ENCODE measurements at places on chromosomes 1 and 21. TPM values are rescaled to one million over a fixed set of nuclear protein-coding genes. Genes with fewer than 3 reads are reported as not detected.

Gene OR4F29
- polyA plus RNA-seq: not detected

Gene MAGI3
- polyA plus RNA-seq: 27.5 TPM

Gene PPFIA4
- 9.6 TPM for polyA plus RNA-seq

Gene KIF26B
- 35.1 TPM for polyA plus RNA-seq

Gene SLC44A5
- polyA plus RNA-seq: 13.4 TPM

Gene NBPF11
- 30.1 TPM for polyA plus RNA-seq

Gene OR2T5
- polyA plus RNA-seq: 0.03 TPM

Gene CHRM3
- 8.1 TPM for polyA plus RNA-seq

Gene SPRR2E
- polyA plus RNA-seq: not detected

Gene CELA3B
- not detected for polyA plus RNA-seq

Gene ZBTB8OS
- polyA plus RNA-seq: 31.9 TPM

Gene KLHDC7A
- polyA plus RNA-seq: 10.5 TPM

DNA sequence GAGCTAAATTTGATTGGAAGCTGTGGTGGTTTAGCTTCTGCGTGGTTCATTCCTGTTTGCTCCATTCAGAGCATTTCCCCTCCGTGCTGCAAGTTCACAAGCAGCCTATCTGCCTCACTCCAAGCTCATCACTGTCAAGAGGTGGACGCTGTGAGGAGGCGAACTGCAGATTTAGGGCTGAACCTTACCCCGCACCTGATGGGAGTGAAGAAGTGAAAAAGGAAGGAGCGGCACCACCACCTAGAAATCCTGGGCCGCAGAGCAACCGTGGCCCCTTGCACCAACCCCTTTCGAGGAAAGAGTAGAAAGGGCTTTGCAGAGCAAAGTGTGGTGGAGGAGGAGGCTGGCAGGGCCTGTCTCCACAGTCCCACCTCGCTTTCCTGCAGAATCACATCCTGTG lies 117.4 kb downstream of the IER5 start:
- DNase-seq: no peak

DNA sequence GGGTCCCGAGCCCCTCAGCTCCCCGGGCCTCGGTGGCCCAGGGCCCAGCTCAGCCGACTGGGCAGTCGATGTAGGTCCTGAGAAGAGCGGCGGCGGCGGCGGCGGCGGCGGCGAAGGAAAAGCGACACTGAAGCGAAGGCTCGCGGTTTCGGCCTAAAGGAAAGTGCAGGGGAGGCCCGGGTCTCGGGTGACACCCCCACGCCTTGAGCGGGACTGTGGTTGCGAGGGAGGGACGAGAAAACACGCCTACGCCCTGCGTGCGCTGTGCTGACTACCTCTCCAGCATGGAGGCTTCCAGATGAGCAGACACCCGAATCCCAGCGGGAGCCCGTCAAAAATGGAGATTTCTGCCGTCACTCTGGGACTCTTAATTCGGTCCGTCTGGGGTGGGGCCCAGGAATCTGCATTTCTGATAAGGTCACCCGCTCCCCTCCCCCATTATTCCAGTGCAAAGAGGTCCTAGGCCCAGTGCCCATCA lies 31.2 kb downstream of the DNTTIP2 start:
- DNase-seq: peak; percentile 45

- DNase-seq: no peak
These were observed 580.5 kb upstream of the CXADR start for GRCh38 chr21:16932314-16932713.

DNA sequence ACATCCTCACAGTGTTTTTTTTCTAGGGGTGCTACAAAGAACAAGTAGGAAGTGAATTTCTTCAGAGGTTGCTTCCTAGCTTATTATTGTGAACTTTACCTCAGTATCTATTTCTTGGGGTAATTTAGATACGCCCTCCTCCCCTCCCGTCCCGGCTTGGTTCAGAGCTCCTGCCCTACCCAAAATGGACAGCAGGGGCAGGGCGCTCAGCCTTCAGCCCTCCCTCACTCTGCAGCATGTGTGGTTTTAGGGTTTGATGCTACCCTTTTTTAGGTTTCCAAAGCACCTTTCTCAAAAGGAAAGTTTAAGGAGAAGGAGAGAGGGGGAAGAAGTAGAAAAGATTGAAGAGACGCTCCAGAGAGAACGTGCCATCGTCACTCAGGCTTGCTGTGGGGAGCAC lies 16.9 kb upstream of the POGK start:
- no peak for DNase-seq

GRCh38 chr1:204878621-204879234 lies 8.1 kb downstream of the NFASC start:
- no peak for DNase-seq

- no peak for DNase-seq
These were observed 75.7 kb upstream of the KIAA1614 start for GRCh38 chr1:180837020-180837419.

- DNase-seq: no peak
These were observed 380.6 kb upstream of the NEGR1 start for GRCh38 chr1:72662918-72663317.

- DNase-seq: no peak
These were observed 2.6 kb downstream of the PADI1 start for GRCh38 chr1:17207540-17207939.

GRCh38 chr1:228807904-228808605 lies 72.8 kb downstream of the RHOU start:
- no peak for DNase-seq

DNA sequence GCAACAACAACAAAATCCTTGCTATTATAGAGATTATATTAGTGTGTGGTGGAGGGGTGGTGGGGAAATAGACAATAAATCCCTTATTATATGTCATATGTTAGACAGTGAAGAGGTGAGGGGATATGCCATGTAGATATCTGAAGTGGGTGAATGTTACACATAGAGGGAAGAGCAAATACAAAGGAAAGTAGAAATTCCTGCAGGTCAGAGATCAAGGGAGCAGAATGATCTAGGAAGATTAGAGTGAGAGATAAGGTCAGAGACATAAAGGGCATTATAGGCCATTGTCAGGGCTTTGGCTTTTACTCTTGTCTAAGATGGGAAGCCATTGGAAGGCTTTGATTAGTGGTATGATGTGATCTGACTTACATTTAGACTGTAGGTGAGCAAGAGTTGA lies 38.5 kb downstream of the PRKAA2 start:
- no peak for DNase-seq

DNA sequence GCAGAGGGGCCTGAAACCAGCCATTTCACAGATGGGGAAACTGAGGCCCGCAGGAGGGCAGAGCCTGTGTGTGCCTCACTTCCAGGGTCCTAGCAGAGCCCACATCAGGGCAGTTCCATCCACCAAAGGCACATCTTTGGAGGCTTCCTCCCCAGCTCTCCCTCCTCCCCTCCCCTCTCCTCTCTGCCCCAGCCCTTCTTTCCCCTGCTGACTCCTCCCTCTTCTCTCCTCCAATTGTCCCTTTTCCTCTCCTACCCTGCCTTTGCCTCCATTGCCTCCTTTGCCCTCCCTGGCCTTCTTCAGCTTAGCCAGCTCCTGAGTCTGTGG lies 56.6 kb downstream of the TMEM53 start:
- no peak for DNase-seq

- DNase-seq: no peak
These were observed 53.2 kb upstream of the MRPS6 start for GRCh38 chr21:34020005-34020847.

GRCh38 chr1:36866169-36866814 lies 168.0 kb downstream of the GRIK3 start:
- DNase-seq: no peak

GRCh38 chr21:32956061-32956656 lies 69.6 kb upstream of the OLIG2 start:
- DNase-seq: no peak

- no peak for DNase-seq
These were observed 71.1 kb downstream of the ADCY10 start for GRCh38 chr1:167842872-167843271.

DNA sequence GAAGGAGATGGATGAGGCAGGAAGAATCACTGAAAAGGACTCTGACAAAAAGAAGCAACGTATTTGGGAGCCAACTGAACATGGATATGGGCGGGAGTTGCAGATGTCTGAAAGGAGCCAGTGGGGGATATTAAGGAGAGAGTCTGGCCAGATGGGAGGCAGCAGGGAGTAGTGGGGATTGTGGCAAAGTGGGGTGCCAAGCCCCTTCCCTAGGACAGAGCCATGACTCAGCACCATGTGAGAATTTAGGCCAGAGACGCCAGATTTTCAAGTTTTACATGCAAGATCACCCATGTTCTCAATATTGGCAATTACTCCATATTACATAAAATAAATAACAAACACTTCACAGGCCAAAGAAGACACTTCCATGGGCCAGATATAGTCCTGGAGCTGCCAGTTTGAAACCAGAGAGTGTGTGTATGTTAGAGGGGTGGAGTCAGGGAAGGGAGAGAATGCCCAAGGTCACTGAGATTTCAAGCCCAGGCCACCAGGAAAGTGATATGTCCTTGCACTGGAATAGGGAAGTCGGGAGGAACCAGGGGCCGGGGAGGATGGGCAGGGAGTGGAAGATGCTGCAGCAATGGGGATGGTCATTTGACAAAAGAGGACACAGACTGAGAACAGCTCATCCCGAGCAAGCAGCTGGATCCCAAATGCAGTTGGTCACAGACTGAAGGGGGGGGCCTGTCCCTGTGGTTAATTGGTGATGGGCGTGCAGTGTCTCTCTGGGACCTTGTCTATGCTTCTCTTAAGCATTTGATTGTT lies 23.5 kb downstream of the TMEM51 start:
- no peak for DNase-seq

- DNase-seq: no peak
These were observed 1004.2 kb downstream of the TTLL7 start for GRCh38 chr1:82994616-82995263.

- DNase-seq: no peak
These were observed 2.5 kb downstream of the KIF21B start for GRCh38 chr1:201020721-201021629.

DNA sequence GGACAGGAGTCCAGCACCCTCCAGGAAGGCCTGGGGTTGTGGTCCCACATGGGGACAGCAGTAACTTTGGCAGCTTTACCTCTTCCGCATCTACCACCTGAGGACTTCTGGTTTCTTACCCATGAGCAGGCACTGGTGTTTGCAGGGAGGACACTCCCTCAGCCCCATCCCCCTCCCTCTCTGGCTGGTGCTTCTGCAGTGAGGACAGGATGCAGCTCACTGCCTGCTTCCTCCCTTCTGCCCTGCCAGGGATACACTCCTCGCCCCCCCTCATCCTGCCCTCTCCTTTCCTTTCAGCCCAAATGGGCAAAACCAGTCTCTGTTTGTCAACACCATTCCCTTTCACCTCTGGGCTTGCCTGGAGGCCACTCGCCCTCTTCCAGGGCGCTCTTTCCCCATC lies 62.4 kb downstream of the KIRREL1 start:
- no peak for DNase-seq

GRCh38 chr1:233064988-233065387 lies 114.6 kb downstream of the NTPCR start:
- no peak for DNase-seq

GRCh38 chr1:41239988-41240610 lies 2.0 kb downstream of the SCMH1 start:
- DNase-seq: no peak

DNA sequence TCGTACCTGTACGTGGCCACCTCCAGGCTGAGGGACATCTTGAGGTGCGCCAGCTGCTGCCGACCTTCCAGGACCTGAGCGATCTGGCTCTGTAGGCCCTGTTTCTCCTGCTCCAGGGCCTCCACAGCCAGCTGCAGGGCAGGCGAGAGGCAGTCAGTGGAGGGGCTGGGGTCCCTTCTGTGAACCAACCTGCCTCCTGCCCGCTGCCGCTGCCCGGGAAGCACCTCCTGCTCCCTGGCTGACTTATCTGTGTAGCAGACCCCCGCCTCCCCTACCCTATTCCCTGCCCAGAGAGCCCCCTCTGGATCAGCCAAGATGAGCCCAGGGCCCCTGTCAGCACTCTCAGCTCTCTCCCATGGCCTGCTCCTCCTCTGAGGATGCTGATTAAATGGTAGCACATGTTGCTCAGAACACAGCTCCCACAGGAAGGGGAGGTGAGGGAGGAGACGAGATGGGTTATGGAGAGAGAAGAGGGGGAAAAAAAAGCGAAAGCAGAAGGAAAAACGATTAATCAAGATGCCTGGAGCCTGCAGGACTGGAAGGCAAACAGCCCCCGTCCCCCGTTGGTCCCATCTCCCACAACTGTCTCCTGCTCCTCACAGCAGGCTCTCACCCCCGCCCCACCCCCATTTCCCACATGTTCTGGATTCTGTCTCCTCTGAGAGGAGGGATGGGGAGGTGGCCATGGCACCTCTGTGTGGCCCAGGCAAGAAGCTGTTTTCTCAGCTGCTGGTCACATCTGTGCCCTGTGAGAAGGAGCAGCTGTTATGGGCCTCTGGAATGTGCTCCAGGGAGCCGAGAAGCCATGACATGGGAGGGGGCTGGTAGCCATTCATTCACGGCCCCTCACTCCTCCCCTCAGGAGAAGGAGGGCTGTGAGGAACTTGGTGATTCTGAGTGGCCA lies 1.7 kb downstream of the NES start:
- no peak for DNase-seq

DNA sequence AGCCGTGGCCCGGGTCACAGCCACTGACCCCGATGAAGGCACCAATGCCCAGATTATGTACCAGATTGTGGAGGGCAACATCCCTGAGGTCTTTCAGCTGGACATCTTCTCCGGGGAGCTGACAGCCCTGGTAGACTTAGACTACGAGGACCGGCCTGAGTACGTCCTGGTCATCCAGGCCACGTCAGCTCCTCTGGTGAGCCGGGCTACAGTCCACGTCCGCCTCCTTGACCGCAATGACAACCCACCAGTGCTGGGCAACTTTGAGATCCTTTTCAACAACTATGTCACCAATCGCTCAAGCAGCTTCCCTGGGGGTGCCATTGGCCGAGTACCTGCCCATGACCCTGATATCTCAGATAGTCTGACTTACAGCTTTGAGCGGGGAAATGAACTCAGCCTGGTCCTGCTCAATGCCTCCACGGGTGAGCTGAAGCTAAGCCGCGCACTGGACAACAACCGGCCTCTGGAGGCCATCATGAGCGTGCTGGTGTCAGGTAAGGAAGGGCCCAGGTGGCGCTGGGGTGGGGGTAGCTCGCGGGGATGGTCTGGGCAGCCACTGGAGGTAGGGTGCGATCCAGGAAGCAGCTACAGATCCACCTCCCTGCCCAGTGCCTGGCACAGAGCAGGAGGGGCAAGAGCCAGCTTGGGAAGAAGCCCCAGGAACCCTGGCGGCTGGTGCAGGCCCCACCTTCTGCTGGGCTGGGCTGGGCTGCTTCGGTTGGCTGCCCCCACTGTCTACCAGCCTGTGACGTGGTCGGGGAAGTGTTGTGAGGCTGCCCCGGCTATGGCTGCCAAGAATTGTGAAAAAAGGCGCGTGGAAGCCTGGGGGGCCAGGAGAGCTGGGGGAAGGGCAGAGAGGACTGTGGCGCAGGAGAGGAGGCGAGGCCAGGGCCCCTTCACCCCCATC lies 3.8 kb downstream of the CELSR2 start:
- DNase-seq: no peak

GRCh38 chr21:36699546-36700294 lies 805 bp downstream of the SIM2 start:
- no peak for DNase-seq

- DNase-seq: no peak
These were observed 75.2 kb downstream of the RERE start for GRCh38 chr1:8742022-8742924.

GRCh38 chr1:53482441-53483153 lies 23.4 kb downstream of the DMRTB1 start:
- no peak for DNase-seq

GRCh38 chr1:1120096-1120495 lies 4.2 kb upstream of the C1orf159 start:
- DNase-seq: no peak

GRCh38 chr21:36825658-36826057 lies 126.7 kb downstream of the SIM2 start:
- no peak for DNase-seq

GRCh38 chr1:93042187-93043056 lies 36.7 kb upstream of the MTF2 start:
- no peak for DNase-seq

Data from right renal pelvis (tissue), 4 donors.